ENCODE measurements at places on chromosomes 7 and 10. TPM values are rescaled to one million over a fixed set of nuclear protein-coding genes. Genes with fewer than 3 reads are reported as not detected.

DNA sequence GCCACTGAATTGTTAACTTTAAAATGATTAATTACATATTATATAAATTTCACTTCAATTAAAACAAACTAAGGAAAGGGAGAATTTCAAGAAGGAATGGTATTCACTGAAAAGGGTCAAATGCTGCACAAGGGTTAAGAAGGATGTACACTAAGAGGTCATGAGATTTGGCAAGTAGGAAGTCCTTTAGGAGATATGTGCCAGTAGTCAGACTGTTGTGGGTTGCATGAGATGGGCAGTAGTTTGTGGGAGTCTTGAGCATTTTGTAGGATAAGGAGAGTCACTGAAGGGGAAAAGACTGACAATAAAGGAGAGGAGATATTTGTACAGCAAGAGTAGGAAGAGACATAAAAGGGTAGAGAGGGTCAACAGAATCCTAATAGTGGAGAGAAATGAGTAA, 12.4 kb upstream of the PTPN12 start:
- DNase-seq: no peak

SPAM1 gene
- polyA plus RNA-seq: not detected

ADIRF gene
- 33.5 TPM for polyA plus RNA-seq

DNA sequence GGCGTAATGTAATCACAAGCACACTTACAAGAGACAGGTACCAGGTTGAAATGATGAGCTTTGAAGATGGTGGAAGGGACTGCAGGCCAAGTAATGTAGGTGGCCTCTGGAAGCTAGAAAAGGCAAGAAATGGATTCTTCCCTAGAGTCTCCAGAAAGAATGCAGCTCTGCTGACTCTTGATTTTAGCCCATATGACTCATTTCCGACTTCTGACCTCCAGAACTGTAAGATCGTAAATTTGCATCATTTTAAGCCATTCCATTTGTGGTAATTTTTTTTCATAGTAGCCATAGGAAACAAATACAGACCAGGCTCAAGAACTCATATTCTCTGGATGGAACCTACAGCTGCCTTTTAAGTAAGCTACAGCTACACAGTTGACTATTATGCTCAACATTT, 315.5 kb downstream of the MAGI2 start:
- no peak for DNase-seq

DNA sequence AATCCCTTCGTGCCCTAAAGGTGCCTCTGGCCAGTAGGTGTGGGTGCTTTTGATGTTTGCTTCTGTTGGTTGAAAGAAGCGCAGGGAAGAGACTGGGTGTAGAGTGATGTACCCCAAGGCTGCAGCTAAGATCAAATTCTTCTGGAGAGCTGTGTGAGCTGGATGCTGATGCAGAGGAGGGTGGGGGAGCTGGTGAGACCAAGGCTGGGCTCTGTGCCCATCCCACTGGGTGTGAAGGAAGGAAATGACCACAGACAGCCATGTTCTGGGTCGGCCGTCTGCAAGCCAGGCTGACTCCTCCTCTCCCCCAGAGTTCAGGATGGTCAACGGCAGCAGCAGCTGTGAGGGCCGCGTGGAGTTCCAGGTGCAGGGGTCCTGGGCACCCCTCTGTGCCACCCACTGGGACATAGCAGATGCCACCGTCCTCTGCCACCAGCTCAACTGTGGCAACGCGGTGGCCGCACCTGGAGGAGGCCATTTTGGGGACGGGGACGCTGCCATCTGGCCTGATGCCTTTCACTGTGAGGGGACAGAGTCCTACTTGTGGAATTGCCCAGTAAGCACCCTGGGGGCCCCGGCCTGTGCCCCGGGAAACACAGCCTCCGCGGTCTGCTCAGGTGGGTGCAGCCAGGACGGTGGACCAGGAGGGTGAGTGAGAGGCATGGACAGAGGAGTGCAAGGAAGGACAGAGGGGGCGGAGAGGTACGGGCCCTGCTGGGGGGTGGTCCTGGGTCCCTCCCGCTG, 5.1 kb downstream of the SCART1 start:
- no peak for DNase-seq

UCN3 gene
- polyA plus RNA-seq: 2.8 TPM

- no peak for DNase-seq
Measured at GRCh38 chr10:16195894-16196293, 240.9 kb upstream of the PTER start.

ASB13 gene
- 25.6 TPM for polyA plus RNA-seq

DNA sequence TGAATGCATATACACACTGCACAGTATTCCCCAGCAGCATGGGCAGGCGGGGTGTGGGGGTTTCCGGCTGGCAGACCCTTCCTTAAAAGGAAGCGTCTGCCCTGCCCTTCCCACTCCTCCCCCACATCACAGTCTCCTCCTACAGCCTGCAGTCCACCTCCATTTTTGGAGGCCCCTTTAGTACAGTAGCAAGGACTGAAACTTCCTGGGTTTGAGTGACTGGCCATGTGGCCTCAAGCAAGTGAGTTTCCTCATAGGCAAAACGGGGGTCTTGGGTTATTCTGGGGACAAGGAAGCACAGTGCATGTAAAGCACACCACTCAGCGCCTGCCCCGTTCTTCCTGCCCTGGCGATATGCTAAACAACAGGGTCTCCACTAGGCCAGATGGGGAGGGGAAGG, 62.1 kb upstream of the COL13A1 start:
- no peak for DNase-seq

- no peak for DNase-seq
Measured at GRCh38 chr10:92413011-92413410, 122.0 kb downstream of the MARCHF5 start.

DNA sequence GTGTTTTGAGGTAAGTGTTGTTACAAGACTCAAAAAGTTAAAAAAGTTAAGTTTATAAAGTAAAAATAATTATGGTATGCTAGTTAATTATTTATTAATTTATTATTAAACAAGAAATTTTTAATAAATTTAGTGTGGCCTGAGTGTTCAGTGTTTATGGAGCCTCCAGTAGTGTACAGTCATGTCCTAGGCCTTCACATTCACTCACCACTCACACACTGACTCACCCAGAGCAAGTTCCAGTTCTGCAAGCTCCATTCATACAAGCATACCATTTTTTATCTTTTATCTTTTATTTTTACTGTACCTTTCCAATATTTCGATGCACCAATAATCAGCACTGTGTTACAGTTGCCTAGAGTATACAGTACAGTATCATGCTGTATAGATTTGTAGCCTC, 381.2 kb upstream of the MGMT start:
- DNase-seq: no peak

GRCh38 chr10:122390271-122390670, 15.8 kb downstream of the PLEKHA1 start:
- DNase-seq: no peak

GRCh38 chr10:132577350-132578003, 39.9 kb downstream of the INPP5A start:
- DNase-seq: no peak

FANK1 gene
- polyA plus RNA-seq: 8.4 TPM

- no peak for DNase-seq
Measured at GRCh38 chr7:6648815-6649104, 11.6 kb downstream of the ZNF316 start.

HOGA1 gene
- polyA plus RNA-seq: 1.2 TPM

- DNase-seq: no peak
Measured at GRCh38 chr7:16740996-16741395, 12.6 kb upstream of the TSPAN13 start.

DNA sequence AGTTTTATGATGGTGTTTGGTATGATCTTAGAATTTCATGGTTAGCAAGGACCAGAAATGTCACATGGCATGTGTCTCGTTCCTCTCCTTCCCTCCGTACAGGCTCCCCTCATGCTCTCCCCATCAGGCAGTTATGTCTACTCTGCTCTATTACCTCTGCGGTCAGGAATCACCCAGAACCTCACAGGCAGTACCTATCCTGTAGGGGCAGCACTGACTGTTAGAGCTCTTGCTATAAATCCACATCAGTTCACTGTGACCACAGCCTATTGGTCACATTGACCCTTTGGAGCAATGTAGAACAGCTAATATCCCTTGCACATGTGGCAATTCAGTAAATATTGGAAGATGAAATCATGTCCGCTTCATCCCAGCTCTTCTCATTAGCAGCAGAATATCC, 151.8 kb downstream of the WNT2 start:
- DNase-seq: no peak

GRCh38 chr10:32384171-32384570, 37.2 kb upstream of the EPC1 start:
- DNase-seq: no peak

SFTPD gene
- polyA plus RNA-seq: 0.80 TPM

DNA sequence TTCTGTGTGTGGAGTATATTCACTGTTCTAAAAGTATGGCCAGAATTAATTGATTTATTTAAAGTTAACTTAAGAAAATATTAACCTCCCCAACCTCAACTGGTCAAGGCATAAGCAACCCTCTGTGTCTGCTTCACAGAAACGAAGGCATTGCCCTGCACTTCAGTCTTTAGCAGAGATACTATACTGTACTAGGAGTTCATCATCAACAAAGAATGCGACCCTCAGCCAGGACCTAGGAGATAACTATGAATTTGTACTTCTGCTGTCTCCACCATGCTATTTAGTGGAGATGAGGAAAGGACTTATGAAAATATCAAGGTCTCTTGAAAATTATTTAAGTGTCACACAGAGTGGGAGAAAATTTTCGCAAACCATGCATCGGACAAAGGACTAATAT, 35.7 kb upstream of the SEMA3D start:
- no peak for DNase-seq

DNA sequence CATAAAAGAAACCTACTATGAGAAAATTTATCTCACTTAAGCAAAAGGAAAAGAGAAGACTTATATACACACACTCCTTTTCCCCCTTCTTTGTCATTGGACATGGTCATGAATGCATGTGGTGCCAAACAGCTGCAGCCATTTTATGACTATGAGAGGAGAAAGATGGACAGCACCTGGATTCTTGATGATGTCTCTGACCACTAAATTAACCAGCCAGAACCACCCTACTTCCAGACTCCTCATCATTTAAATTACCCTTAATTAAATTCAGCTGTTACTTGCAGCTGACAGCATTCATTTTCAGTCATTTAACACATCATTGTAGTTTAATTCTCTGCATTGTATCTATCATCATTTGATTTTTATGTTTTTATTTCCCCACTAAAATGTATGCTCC, 379.0 kb upstream of the HPS1 start:
- no peak for DNase-seq

FXYD4 gene
- polyA plus RNA-seq: 1.5 TPM

- no peak for DNase-seq
Measured at GRCh38 chr7:512541-513311, 6.9 kb downstream of the PDGFA start.
